ENCODE measurements at places on chromosomes 13 and 19.

DNA sequence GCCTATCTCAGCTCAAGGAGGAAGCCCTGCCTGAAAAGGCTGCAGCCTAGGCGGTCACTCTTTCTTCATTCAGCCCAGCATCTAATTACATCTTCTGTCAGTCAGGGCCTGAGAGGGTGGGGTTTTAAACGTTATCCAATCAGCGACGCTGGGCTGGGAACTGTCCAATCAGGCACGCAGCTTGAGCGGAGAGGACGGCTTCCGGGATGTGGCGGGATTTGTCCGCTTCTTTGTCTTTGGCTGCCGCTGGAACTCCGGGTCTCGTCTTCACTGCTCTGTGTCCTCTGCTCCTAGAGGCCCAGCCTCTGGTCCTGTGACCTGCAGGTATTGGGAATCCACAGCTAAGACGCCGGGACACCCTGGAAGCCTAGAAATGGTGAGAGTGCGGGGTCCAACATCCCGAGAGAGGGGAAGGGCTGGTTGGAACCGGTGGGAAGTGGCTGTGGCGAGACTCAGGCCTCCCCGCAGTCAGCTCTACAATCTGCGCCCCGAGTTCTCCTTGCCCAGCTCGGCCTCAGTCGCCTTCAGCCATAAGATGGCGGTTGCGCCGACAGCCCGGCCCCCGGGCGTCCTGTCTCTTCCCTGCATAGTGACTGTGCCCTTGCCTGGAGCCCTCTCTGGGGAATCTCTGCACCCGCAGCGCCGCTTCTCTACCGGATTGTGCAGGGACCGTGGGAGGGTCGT lies at the start of gene ZNF738:
Gene ZNF738, plus strand, starts transcription at position 233 of the 684 bp plus-strand sequence. Its CDS starts 141 bp downstream, at position 374.
- peak; percentile 98 for DNase-seq

GRCh38 chr13:50130123-50130946 lies 115.1 kb downstream of the KCNRG start:
- DNase-seq, result no peak

DNA sequence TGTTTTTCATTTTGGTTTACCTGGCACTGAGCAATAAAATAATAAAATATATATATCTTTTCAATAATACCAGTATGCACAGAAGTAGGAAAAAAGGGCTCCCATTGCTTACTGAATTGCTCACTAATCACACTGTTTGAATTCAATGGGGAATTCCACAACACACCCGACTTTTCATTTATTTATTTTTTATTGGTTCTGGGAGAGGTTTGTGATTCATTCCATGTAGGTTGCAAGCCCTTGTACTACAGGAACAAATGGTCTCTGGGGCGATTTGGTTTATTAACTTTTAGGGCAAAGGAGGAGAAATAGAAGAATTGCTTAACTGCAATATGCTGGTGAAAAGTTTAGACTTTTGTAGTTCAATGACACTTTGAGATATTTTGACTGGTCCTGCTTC lies 207.4 kb downstream of the DCT start:
- no peak for DNase-seq

DNA sequence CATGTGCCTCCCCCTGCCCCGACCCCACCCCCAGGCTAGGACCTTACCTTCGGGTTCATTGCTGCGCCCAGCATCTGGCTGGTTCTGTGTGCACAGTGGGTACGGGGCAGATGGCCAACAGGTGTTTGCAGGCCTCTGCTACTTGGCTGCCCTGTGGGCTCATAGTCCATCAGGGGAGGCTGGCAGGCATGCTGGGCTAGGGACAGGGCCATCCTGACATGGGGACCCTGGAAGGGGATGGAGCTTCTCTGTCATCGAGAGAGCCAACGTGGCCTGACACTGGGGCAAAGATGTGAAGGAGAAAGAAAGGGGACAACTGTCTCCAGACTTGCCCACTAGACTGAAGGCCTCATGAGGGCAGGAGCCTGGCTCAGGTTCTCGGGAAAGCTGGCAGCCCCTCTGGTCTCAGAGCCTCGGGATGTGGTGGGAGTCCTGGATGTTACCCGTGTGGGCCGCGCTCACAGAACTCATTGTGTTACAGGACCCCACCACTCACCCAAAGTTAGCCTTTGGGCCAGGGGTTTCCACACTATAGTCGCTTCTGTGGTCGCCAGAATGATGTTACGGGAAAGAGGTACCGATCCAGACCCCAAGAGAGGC lies 4.7 kb downstream of the ZNF536 start:
- no peak for DNase-seq

DNA sequence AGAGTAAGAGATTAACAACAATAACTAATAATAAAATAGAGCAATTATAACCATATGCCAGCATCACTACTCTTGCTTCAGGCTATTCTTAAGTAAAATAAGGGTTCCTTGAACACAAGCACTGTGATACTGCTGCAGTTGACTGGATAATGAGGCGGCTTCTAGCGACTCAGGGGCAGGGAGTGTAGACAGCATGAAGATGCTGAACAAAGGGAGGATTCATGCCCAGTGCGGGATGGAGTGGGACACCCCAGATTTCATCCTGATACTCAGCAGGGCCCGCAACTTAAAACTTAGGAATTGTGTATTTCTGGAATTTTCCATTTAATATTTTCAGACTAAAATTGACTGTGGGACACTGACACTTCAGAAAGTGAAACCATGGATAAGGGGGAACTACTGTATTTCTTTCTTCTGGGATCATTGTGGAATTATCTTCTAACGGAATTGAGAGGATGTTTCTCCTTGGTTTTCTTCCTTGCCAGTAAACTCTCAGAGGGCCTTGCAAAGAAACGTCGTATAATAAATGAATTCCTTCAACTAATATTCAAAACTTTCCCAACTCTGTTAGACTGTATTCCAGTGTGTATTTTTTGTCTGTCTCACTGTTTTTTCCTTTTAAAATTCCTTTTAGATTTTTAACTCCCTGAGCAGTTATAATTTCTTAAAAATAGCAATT lies 127.5 kb downstream of the B3GLCT start:
- no peak for DNase-seq

DNA sequence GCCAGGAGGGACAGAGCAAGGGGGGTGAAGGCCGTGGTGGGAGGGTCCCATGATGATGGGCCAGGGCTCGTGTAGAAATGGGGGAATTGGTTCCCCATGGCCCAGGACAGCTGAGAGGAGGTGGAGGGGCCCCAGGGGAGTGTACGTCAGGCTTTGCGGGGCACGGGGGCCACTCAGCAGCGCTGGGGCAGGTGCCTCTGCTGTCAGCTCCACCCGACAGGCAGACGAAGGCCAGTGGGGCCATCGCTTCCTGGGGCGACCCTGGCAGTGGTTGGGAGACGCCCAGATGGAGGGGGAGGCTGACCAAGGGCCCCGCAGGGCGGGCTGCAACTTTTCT lies 1.9 kb upstream of the TEKTIP1 start:
- DNase-seq, result no peak

GRCh38 chr19:9970481-9970880 lies 34.2 kb upstream of the OLFM2 start:
- DNase-seq, result no peak

DNA sequence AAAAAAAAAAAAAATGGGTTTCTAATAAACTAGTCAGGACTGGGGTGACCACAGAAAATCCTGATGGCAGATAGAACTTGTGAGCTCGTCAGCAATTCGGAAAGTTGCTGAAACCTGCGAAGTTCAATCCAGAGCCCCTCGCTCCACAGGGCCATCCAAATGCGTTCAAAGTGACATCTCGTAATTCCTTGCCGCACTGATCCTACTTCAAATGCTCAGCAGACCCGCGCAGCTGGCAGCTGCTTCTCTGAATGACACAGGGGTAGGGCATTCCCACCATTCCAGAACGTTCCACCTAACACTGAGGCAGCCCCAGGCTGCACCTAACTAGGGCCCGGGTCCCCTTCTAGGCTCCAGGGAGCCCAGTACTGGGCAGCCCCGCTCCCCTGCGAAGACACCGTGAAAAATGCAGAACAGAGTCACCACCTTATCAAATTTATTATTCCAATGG lies 4.8 kb upstream of the DAPK3 start:
- DNase-seq, result no peak

- no peak for DNase-seq
These were observed 2.1 kb upstream of the PLVAP start for GRCh38 chr19:17379221-17379631.

GRCh38 chr19:47124937-47125668 lies 5.5 kb upstream of the SAE1 start:
- peak; percentile 92 for DNase-seq

DNA sequence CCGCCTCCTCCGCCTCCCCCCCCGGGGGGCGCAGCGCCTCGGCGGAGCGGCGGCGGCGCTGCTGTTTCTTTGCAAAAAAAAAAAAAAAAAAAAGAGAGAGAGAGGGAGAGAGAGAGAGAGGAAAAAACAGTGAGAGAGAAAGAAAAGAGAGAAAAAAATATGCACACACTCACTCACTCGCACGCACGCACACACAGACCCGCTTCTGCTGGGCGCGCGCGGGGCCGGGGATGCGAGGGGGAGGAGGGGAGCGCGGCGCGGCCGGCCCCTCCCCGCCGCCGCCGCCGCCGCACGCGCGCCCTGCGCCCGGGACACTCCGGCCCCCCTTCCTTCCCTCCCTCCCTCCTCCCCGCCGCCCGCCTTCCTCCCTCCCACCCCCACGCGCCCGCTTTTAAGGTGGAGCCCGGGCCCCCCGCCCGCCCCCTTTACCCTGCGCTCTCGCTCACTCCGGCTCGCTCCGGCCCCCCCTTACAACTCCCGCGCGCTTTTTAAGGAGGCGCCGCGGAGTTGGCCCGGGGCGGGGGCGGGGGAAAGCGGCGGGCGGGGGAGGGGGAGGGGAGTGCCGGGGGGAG lies at the start of gene SAMD1:
Gene SAMD1, minus strand, starts transcription at position 243 of the 572 bp plus-strand sequence.
- peak; percentile 72 for DNase-seq

DNA sequence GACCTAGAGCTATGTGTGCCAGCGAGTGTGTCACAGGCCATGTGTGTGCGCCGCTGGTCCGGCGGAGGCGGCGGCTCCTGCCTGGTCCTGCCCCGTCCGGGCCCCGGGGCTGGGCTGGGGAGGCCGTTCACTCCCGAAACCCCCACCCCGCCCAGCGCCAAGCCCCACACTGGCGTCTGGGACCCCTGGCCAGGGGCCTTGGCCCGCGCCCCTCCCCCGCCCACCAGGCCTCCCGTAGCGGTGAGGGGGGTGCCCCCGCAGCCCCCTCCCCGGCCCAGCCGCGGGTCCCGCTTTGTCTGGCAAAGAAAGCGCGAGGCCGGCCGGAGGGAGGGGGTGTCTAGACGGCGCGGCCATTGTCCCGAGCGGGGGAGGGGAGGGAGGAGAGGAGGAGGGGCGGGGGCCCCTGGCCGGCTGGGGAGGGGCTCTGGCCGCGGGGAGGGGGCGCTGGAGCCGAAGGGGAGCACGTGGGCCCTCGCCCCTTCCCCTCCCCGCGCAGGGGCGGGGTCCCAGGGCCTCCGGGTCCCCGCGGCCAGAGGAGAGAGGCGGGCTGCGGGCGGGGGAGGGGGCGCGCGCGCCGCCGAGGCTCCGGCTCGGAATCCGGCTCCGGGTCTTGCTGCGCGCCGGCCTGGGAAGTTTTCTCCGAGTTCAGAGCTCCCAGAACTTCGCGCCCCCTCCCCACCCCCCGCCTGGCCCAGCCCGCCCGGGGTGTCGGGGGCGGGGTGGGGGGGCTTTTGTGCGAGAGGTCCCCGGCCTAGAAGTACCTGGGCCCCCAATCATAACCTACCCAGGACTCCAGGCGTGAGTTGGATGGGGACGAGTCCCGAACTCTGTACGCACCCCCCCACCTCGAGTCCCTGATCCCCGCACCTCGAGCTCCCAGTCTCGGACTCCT lies 888 bp downstream of the NOTCH3 start:
- DNase-seq, result no peak

DNA sequence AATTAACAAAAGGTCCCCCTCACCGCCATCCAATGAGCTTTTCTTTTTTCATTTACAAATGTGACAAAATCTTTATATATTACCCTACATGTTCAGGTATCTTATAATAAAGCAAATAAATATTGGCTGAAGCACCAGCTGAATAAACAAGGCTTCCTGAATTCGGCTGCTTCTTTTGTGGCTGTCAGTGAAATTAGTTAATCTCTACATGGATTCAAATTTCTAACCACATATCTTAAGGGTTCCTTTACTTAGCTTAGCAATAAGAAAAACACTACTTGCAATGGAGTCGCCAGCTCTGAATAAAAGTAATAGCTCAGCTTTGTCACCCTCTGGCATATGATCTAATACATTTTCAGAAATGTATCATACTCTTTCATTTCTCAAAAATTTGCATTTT lies 104.3 kb downstream of the CCNA1 start:
- no peak for DNase-seq

DNA sequence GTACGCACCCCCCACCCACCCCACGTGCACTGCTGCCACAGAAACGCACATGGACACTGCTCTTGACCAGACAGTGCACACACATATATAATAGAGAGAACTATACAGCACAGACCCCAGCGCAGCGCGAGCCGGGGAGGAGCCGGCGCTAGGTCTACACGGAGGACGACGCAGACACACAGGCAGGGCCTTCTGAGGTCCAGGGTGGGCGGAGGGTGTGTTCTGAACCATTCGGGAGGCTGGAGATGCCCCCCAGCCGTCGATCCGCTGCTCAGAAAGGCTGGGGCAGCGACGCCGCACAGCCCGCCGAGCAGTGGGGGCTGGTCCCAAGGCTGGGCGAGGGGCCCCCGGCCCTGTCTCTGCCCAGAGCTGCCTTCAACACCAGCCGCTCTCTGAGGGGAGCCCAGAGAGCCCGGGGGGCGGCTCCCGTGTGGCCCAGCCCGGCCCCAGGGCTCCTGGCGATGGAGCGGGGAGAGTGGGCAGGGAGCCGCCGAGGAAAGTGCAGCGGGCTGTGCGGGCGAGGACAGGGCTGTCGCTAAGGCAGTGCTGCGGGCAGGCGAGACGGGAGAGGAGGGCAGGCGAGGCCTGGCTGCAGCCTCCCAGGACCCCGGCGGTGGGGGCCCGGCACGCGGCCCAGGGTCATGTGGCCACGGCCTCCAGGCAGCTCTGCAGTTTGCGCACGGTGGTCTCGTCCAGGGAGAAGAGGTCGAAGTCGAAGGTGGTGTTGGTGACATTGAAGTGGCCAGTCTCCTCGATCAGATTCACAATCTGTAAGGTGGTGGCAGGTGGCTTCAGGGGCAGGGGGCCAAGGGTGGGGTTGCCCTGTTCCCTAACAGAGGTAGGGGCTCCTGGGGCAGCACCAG lies 67.1 kb downstream of the MLLT1 start:
- no peak for DNase-seq

GRCh38 chr19:31350693-31351055 lies 1.4 kb upstream of the TSHZ3 start:
- no peak for DNase-seq

DNA sequence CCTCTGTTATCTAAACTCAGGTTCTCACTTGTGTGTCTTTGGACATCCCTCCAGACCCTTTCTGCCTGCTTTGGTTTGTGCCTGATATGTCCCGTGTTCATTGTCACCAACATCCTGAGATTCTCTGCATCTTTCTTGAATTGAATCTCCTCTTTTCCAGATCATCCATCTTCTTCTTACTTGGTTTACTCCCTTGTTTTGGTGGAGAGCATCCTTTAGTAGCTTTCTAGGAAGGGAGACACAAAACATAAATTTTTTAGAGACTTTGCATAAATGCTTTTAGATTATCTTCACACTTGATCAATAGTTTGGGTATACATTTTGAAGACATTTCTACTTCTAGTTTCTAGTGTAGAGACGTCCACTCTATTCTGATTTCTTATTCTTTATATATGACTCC lies 61.7 kb downstream of the TDRD12 start:
- DNase-seq, result no peak
